Cortex of kidney (tissue), 1 donor: ENCODE measurements at places on chromosomes 4 and X.

GRCh38 chr4:165874791-165875371, 1.8 kb downstream of the TLL1 start:
- no peak for DNase-seq

DNA sequence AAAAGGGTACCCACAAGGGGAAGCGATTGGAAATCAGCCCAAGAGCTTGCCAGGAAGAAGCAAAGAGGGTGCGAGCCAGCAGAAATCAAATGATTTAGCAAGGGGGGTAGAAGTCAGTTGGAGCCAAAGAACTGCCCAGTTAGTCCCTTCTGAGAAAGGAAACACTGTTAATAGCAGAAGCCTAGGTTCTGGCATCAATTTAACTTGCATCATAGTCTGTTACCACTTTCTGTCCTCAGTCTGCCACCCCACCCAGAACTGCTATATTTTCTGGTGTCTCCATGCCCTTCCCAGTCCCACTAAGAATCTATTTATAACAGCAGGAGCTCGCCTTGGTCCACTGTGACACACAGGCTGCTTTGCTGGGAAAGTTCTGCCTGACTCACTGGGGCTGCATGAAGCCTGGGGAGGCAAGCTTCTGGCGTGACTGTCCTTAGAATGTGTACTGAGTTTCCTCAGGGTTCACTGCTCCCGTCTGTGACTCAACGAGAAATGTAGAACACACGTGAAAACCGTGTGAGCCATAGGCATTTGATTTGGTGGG, 157.8 kb upstream of the TTC29 start:
- DNase-seq: no peak

- no peak for DNase-seq
Observed at GRCh38 chr4:38210396-38211114, 250.4 kb downstream of the PTTG2 start.

DNA sequence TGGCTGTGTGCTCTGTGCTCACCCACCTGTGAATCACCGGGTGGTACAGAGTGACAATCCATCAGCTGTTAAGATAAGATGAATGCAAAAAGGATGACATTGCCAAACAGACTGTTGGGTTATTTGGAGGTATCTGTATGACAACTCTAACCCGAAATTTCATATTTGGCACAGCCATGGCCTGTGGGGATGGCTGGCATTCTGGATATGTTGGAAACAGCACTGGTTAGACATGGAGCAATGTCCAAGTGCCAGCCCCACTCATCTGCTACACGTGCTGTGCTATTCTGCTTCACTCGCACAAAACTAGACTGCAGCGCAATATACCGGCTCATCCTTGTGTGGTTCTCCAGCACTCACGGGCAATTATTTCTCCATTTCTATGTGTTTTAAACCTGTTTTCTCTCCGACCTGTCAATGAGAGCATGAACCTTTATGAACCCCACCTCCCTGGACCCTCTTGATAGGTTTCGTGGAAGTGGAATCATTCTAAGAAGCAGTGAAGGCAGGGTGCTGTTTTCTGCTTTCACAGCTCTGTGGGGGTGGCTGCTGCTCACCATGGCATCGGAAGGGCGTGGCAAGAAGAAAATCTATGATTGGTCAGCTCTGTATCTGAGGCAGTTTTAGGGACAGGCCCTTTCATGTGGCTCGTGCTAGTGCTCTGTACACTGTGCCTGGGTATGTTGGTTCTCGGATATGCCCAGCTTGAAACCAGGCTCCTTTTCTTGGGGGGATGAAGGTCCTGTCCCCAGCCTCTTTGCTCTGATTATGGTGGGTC, 94.9 kb downstream of the ENPP6 start:
- DNase-seq: no peak

DNA sequence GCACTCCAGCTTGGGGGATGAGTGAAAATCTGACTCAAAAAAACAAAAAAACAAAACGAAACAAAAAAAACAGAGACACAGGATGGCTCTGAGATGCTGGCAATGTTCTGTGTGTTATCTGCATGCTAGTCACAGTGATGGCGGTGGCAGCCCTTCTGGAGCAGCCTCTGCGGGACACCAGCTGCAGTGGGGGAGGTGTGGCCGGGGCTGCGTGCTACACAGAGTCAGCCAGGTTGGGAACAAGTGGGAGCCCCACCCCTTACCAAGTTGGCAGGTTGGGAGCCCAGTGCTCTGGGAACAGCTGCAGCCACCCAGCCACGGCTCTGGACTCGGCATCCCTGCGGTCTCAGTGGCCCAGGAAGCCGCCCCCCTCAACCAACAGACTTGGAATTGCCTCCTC, 206.5 kb upstream of the ZFP42 start:
- DNase-seq: no peak

DNA sequence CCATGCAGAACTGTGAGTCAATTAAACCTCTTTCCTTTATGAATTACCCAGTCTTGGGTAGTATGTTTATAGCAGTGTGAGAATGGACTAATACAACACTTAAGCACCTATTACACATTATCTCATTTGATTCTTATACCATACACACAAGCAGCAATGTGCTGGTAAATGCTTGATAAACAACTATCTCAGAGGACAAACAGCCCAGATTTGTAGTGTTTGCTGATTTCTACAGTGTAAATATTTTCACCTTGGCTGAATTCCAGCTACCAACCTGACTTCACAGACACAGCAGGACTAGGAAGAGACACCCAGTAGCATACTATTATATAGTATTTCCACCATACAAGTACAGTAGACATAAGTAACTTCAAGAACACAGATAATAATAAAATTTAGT, 406.5 kb upstream of the CNKSR2 start:
- DNase-seq: no peak

GRCh38 chr4:126627255-126627654, 1005.5 kb upstream of the INTU start:
- no peak for DNase-seq

DNA sequence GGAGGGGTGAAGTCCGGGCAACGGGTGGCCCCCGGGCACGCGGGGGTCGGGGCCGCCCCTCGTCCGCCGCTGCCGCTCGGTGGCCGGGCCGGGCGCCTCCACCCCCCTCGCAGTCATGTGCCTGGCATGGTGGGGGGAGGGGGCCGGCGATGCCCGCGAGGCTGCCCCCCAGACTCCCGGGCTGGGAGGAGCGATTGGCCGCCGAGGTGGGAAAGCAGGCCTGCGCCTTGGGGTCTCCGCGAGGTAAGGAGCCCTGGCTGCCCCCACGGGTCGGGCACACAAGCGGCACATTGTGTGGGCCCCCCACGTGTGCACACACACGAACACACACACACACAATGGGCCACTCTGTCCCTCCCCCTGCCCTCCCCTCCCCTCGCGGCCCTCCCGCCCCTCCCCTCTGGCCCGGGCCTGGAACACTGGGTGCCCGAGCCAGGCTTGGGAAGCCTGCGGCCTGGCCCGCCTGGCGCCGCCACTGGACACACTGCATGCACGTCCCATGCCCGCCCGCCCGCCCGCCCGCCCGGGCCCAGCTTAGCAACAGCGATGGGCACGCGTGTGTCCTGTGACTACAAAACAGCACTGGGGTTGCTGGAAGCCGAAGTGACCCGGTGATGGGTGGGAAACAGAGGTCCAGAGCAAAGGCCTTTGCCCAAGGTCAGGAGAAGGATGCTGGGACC, 1.3 kb downstream of the SLC6A8 start:
- DNase-seq: no peak

- no peak for DNase-seq
Observed at GRCh38 chrX:318068-318738, 393 bp downstream of the GTPBP6 start.

GRCh38 chr4:53788011-53788410, 196.7 kb upstream of the LNX1 start:
- no peak for DNase-seq

DNA sequence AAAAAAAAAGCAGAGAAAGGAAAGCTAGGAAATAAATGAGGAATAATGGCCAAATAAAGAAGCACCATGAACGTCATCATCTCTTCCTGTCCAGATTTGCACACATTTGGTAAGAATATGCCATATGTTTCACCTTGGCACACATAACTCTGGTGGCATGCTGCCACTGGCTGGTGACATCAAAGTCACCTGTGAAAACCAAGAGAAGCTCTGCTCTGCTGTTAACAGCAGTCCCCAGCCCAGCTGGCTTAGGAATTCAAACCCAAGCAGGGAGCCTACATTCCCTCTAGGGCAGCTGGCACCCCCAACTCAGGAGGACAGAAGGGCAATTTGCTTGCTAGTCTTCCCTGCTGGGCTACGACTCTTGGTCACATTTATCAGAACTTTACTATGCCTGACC, 77.6 kb downstream of the RASL11B start:
- no peak for DNase-seq

DNA sequence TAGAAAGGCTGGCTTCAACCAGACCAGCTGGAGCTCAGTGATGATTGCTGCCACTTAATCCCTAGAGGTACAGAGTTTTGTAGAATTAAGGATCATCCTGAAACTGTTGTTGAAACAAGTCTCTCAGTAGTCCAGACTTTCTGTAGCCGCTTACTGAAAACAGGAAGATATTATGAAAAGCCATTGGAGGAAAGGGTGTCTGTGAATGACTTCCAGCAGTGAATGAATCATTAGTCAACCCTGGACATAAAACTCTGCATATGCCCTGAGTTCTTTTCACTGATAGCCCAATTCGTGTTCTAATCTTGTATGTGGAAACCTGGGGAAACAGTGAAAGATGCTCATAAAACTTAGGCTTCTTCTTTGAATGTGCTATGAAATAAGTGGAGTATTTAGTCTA, 14.8 kb downstream of the HOPX start:
- DNase-seq: no peak

GRCh38 chr4:188624370-188624769, 485.1 kb downstream of the TRIML1 start:
- DNase-seq: no peak

- no peak for DNase-seq
Observed at GRCh38 chr4:41989994-41990364, 351 bp upstream of the SLC30A9 start.

GRCh38 chrX:45803383-45803921, 602.8 kb upstream of the DIPK2B start:
- no peak for DNase-seq

DNA sequence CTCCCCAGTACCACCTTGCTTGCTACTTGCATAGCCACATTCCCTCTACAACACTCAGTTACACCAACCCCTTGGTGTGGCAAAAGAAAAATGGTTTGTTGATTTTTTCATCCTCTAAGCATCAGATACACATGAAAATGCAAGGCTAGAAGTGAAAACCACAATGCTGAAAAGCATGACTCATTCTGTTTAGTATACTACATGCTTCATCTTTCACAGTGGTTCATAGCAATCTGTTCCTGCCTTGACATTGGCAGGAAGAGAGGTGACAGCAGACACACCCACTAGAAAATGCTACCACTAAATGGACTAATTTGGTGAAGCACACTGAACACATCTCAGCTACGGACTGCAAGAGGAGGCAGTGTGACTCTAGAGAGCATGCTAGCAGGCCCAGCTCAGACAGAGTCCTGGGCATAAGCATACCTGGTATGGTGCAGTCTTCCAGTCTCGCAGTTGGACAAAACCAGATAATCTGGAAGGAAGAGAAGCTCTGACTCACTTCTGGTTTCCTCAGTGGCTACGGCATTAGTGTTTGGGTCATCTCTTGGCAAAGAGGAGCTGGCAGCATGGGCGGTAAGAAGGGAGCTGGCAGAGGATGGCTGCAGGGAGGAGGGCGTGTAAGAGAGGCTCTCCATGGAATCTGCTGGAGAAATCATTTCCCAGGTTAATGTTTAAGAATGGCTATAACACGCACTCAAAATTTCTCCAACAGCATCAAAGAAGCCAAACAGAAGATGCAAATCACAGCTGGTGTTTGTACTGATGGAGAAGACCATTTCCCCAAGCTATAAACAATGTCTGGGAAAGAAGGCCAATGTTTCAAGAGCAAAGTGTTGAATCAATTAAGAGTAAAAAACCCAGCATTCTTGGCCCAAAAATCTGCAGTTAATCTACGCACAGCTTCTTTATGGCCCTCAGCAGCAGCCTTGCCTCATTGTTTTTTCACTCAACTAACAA, 37.8 kb downstream of the GAB3 start:
- DNase-seq: no peak
